Cortex of kidney (tissue), 1 donor: ENCODE measurements at places on chromosomes 2 and 18.

DNA sequence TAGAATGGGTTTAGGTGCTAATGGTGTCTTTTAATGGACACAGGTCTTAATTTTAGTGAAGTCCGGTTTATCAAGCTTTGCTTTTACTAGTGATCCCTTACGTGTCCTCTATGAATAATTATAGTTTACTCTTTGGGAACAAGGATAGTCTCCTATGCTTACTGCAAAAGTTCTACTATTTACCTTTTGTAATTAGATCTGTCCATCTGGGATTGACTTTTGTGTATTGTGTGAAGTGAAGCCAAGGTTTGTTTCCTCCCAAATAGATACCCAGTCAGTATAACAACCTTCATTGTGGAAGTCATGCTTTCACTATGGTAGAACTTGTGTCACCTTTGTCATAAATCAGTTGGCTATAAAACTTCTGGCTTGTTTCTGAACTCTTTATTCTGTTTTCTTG is 740.9 kb upstream of the CRIM1 start:
- no peak for DNase-seq

- no peak for DNase-seq
Measured at GRCh38 chr2:115650827-115651226, 1208.4 kb downstream of the DPP10 start.

GRCh38 chr2:217370391-217370790 is 510.5 kb upstream of the TNP1 start:
- no peak for DNase-seq

DNA sequence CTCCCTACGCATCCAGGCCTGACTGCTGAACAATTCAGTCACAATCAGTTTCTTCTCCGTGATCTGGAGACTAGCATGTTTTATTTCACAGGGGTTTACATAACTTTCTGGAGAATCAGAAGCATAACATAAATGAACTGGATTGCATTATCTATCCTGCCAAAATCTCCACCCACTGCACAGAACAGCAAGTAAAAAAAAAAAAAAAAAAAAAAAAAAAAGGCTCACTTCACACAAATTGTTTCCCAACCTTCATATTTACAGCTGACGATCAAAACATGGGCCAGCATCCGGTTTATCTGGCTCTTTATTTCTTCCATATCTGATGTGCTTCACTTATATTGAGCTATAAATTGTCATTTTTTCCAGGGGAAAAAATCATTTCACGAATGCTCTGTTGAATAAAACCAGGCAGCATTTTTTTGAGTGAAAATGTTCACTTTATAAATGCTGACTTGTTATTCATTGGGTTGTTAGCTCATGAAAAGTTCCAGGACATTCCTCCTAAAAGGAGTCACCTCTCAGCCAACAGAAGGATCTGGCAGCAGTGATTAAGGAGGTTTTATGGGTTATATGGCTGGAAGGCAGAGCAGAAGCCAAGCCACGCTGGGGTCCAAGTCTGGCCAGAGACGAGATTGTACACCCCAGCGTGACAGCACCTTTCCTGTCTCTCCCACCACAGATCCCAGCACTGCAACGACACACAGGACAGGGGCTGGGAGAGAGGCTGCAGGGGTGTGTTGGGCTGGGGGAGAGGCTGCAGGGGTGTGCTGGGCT is 51.2 kb upstream of the GLI2 start:
- DNase-seq: no peak

DNA sequence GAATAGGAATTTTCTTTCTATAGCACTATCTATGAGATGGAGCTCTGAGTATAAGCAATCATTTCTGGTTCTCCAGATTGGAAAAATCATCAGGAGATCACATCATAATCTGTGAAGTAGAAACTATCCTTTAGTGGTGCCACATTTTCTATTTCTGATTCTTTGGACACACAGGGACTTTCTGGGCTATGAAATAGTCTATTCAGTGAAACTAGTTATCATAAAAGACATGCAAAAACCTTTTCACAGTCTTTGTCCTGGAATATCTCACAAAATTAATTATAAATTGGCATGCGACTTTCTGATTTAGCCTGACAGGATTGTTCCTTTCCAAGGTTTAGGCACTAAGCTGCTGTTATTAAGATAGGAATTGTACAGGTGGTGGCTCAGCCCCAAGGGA is 428.6 kb downstream of the DLGAP1 start:
- DNase-seq: no peak

DNA sequence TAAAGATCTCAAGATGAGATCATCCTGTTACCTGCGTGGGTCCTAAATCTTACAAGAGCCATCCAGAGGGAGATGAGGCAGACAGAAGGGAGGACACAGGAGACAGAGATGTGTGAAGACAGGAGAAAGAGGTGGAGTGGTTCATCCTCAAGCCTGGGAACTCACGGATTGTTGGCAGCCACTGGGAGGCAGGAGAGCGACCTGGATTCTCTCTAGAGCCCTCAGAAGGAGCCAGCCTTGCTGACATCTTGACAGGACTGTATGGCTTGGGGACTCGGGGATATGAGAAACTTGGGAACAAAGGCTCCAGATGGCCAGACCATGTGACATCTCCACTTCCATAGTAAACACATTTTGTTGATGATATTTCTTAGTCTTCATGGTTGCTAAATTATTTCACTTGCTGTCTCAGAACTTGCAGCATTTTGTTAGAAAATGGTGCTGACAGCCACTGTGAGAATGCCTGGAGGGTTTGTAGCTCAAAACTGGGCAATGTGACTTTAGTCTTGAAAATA is 57.8 kb upstream of the MC2R start:
- DNase-seq: no peak

- no peak for DNase-seq
Measured at GRCh38 chr2:132790207-132790785, 120.3 kb upstream of the LYPD1 start.

GRCh38 chr18:44837482-44838180 is 156.9 kb downstream of the SETBP1 start:
- DNase-seq: no peak

- no peak for DNase-seq
Measured at GRCh38 chr2:43105586-43106558, 120.5 kb downstream of the ZFP36L2 start.

GRCh38 chr18:4284528-4284927 is 170.6 kb downstream of the DLGAP1 start:
- no peak for DNase-seq

DNA sequence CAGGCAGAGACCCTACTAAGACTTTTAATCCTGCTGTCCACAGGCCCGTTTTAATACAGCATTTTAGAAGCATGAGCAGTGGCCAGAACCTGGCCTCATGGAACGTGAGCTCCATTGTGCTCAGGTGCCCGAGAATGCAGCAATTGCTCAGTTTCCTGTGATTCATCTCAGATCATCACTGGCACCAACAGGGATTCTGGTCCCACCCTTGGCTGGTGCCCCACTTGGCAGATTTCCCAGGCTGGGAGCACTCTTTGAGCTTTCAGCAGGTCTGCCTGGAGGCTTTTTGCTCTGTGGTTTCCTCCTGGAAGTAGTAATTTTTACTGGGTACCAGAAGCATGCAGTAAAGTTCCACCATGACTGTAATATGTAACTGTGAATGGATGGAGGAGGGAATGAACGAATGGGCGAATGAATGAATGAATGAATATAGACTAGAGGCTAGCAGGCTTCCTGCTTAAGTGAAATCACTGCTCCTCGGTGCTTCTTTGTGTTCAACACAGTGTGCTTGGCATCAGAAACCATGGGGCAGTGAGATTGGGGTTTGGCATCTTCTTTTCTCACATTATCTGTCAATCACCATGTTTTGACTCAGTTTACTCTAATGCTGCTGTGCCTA is 312.9 kb downstream of the PRKCE start:
- no peak for DNase-seq
